ENCODE measurements at places on chromosomes 1 and 21.

DNA sequence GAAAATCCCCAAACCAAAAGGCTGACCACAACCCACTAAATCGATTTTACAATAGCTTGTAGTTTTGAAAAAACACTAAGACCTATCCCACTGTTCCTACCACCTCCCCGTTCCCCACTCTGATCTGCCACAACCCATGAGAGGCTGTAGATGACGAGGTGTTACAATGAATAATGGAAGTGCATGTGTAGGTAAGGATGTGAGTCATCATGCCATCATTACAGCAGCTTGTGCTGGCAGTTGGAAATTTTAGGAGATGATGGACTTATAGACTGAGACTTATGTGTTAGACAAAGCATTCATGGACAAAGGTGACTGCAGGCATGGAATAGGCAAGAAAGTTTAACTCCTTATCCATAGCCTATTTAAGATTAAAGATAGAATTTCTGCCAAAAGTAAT, 184.7 kb upstream of the CACYBP start:
- peak; percentile 4 for DNase-seq

- DNase-seq = peak; percentile 0
Measured at GRCh38 chr1:216005916-216006315, 417.3 kb downstream of the USH2A start.

- no peak for DNase-seq
Measured at GRCh38 chr1:3902571-3903091, 2.6 kb upstream of the C1orf174 start.

- DNase-seq = no peak
Measured at GRCh38 chr1:44265656-44266358, 52.5 kb downstream of the DMAP1 start.

DNA sequence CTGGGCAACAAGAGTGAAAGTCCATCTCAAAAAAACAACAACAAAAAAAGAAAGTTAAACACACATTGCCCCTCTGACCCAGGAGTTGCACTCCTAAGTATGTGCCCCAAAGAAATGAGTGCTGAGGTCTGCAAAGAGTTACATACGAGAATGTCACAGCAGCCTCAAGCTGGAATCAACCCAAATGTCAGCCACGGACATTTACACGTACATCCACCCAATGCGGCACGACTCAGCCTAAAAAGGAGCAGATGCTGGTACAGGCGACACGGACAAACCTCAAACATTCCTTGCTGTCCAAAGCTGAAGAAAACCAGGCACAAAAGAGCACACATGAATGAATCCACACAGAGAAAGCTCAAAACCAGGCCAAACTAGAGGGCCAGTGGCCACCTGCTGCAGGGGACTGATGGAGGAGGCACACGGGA, 46.8 kb upstream of the ECE1 start:
- no peak for DNase-seq

DNA sequence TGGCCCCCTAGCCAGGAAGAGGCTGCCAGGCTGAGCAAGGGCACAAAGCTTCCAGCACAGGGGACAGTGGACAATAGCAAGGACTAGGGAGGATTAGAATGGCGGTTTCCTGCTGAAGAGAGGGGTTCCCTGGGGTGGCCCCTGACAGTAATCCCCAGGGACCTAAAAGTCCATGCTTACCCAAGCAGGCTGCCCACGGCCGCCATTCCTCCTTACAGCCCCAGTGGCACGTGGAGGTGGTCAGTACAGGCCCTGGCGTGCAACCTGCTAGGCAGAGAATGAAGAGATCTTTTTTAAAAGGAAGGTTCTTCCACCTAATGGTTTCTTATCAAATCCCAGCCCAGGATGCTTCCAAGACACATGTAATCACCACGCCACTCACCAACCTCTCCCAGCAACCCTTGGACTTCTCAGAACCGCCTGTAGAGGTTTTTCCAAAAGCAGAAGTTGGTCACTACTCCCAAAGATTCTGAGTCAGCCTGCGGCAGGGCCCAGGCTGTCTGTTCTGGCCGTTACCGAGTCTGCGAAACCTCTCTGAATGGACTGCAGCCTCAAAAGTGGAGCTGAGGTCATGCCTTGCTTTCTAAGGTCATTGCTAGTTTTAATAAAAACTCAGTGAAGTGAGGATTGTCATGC, 926 bp downstream of the MRPL55 start:
- no peak for DNase-seq

DNA sequence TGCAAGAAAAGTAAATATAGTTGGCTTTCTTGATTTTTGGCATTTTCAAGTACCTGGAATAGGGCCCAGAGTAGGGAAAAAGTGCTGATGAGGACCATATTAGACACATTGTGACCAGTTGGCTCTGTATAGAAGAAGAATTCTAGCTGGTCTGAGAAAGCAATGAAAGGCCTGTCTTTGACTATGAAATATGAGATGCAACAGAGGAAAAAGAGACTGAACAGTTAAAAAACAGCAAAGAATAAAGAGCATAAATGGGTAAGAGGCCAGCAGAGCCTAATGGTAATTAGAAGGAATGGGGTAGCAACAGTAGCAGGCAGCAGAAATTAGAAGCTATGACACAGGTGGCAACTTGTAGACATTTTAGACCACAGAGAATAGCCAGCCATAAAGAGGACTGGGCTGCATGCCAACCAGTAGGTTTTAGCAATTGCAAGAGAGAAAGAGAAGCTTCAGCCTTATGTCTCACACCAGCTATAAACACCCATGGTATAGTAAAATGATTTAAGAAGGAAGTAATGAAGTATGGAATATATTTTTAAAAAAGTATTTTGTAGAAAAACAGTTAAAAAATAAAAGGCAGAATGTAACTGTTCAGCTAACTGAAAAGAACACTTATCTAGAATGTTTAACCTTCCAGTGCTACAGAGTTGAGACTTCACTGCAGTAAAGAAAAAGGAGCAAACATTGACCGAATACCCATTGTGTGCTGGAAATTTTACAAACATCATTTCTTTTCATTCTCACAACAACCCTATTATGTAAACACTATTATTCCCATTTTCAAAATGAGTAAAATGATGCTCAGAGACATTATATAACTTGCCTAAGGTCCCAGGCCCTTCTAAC, 114.1 kb downstream of the LHX4 start:
- DNase-seq = peak; percentile 48

- no peak for DNase-seq
Measured at GRCh38 chr21:37514038-37514667, 147.6 kb downstream of the DYRK1A start.

GRCh38 chr1:145906954-145907753, 2.7 kb downstream of the ITGA10 start:
- peak; percentile 59 for DNase-seq

DNA sequence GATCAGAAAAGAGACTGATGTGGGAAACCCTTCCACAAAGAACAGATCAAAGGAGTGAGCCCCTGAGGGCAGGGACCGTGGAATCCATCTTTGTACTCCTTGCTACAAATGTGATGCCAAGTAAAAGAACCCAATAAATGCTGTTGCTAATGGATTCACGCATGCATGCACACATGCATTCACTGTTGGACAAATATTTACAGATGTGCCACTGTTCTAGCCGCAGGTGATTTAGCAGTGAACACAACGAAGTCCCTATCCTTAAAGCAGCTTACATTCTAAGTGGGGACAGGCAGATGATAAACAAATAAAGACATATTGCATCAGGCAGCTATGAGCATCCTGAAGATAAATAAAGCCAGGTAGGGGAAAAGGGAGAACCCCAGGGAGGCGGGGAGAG, 67.8 kb downstream of the ITPKB start:
- DNase-seq = no peak

GRCh38 chr1:214301526-214301925, 20.6 kb downstream of the SMYD2 start:
- no peak for DNase-seq

- DNase-seq = no peak
Measured at GRCh38 chr1:76136894-76137293, 62.3 kb downstream of the ST6GALNAC3 start.

- no peak for DNase-seq
Measured at GRCh38 chr21:36705679-36706481, 7.0 kb downstream of the SIM2 start.

DNA sequence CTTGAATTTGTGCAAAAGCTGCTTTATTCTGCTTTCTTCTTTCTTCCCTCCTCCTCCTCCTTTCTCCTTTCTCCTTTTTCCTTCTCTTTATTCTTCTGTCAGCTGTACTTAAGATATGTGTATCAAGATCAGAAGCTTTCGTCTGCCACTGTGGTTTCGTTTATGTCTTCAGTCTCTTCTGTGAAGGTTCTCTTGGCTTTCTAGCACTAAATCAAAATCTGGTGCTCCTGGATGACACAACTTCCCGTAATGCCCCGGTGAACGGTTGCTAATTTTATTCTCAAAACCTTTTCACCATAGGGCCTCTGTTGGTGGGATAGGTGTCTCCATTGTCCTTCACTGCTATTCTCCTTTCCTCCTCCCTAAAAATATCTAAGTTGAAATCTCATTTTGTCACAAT, 5.0 kb downstream of the ATF6 start:
- DNase-seq = no peak

DNA sequence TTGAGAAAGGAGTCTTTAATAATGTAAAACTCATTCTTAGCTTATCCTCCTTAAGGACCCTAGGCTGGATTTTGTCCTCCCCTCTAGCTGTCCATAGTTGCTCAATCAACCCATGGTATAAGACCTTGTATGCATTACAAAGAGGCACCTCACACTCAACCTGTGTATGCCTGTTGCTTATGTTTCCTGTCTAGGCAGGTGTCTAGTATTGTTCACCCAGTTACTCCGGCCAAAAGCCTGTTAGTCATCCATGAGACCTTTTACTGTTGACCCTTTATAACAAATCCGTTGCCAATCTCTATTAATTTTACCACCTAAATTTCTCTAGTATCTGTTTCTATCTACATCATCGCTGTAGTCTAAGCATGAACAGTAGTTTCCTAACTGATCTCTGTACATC, 3.7 kb downstream of the LYPLAL1 start:
- DNase-seq = no peak

DNA sequence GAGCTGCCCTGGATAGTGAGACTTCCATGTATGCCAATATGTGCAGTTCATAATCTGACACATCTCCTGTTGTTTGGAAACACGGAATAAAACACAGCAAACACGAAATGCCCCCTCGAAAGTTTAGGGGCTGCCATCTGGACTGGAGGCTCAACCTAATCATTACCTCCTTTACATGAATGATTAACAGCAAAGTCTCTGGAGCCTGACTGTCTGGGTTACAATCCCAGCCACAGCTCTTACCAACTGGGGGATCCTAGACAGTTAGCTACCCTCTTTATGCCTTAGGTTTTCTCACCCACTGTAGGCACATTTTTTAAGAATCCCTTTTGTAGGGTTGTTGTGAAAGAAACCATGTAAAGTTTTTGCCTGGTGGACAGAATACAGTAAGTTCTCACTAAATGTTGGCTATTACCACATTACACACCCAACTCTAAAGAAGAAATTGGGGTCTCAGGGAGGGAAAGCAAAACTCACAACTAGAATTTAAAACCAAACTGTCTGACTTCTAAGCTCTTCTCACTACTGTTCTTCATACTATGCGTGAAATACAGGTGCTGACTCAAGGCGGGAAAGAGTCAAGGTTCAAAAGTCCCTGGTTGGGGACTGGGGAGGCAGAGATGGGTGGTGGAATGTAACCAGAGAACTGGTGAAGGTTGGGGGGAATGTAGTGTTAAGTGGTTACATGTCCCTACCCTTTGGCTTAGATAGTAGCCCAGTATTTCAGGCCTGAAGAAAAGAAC, 24.2 kb downstream of the CYP4A22 start:
- no peak for DNase-seq

DNA sequence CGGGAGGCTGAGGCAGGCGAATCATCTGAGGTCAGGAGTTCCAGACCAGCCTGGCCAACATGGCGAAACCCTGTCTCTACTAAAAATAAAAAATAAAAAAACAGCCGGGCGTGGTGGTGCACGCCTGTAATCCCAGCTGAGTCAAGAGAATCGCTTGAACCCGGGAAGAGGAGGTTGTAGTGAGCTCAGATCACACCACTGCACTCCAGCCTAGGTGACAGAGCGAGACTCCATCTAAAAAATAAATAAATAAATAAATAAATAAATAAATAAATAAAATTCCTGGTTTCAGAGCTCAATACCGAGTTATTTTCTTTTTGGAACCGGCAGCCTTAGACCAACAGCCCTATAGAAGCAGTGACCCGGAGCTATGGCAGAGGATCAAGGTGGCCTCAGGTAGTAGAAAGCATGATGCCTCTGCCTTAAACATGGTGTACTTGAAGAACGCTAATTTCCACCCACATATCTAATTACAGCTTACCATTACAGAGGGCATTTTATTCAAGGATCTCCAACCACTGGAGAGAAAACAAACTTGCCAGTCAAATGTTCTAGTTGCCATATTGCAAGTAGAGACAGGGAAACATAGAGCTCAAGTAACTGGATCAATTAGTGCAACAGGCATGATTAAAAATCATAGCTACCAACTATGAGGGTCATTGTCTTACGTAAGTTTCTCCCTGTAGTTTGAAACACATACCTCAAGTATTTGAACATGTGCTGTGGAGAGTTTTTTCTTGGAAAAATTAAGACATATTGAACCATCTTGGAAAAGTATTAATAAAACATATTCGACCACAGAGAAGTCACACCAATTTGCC, 2.0 kb upstream of the ENAH start:
- DNase-seq = no peak

GRCh38 chr1:48092401-48092800, 95.2 kb upstream of the TRABD2B start:
- DNase-seq = no peak

DNA sequence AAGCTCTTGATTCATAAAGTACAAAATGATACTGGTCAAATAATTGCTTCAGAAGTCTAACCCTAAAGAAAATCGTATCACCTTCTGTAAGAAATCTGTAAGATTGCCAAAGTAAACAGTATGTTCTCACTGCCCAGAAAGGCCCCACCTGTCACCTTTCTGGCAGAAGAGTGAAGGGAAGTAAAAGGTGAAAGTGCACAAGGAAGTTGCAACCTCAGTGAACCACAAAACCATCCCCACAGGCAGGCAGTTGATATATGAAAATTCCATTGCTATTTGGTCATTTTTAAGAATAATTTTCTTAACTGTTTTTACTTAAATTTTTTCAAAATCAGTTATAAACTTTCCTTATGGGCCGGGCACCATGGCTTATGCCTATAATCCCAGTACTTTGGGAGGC, 48.5 kb upstream of the FBXO28 start:
- DNase-seq = no peak

GRCh38 chr1:3573500-3573899, 37.8 kb downstream of the MEGF6 start:
- DNase-seq = no peak

DNA sequence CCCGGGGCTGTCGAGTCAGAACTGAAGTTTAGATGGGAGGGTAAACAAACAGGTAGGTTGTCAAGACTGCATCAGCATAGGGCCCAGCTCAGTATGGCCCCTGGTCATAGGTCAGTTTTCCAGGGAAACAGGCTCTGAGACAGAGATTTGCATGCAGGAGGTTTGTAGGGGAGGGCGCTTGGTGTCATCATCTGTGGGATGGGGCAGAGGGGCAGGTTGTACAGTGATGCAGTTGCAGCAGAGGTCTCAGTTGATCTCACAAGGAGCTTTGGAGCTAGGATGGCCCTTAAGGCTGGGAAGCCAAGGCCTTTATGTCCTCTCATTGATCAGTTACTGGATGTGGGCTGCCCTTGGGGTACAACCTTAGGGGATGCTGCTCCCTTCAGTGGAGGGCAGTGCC, 38.5 kb upstream of the KCNA10 start:
- no peak for DNase-seq

Measured in cardiac fibroblast (primary cell).